ENCODE measurements at places on chromosomes 16 and 17. TPM values are rescaled to one million over a fixed set of nuclear protein-coding genes. Genes with fewer than 3 reads are reported as not detected.

GRCh38 chr17:78795861-78796516 lies 13.9 kb upstream of the CYTH1 start:
- no peak for DNase-seq

Gene CLDN7
- total RNA-seq, result 586 TPM

DNA sequence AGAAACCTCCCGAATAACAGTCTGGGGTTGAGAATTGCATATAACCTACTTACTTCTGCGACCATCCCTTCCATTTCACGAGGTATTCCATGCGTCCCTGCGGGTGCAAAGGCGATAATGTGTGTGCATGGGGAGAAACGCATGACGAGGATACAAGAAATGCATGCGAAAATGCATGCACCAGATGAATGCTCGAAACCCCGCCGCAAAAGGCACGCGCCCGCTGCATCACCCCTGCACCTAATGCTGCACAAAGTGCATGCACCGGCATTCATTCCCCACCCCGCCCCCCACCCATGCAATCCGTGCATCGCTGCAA lies 474 bp downstream of the CBX8 start:
- no peak for DNase-seq

GRCh38 chr16:8872967-8873865 lies 4.4 kb upstream of the CARHSP1 start:
- DNase-seq, result no peak

Gene PRKCA
- total RNA-seq, result 77.7 TPM

- DNase-seq, result no peak
These were observed 13.3 kb upstream of the SDK2 start for GRCh38 chr17:73657473-73658116.

Gene NHERF1
- total RNA-seq, result 164 TPM
